Femur (tissue), 1 donor: ENCODE measurements at places on chromosomes 6 and 20.

DNA sequence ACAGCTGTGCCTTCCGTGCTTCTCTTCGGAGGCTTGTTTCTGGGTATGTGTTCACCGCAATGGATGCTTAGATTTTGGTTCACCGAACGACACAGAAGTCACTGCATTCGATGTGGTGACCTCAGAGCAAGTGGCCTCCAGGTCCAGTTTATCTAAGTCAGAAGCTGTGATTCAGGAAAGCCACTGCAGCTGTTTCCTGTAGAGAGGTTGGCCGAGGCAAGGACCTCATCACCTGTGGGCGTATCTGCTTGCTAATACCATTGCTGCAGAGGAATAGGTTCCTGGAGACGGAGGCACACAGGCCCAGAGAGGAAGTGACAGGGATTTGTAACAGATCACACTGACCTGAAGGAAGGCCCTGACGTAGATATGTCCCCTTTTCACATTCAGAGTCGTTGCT lies 82.7 kb downstream of the FARS2 start:
- DNase-seq = no peak

DNA sequence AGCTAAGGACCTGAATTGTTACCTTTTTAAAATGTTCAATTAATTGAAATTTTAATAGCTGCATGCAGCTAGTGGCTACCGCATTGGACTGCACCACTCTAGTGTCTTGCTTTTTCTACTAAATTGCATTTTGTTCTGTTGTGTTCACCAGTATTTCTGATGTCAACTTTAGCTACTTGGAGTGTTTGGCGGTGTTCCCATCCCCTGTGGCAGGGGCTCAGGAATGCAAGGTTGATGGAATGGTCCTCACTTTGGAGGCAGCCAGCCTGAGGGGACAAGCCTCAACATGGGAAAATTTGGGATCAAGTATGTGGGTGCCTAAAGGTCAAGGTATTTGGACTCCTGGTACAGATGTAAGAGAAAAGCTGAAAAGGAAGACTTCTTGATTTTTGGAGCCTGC lies 230.1 kb upstream of the PRND start:
- DNase-seq = no peak

GRCh38 chr6:138493413-138493812 lies 5.9 kb downstream of the NHSL1 start:
- DNase-seq = peak; percentile 73

DNA sequence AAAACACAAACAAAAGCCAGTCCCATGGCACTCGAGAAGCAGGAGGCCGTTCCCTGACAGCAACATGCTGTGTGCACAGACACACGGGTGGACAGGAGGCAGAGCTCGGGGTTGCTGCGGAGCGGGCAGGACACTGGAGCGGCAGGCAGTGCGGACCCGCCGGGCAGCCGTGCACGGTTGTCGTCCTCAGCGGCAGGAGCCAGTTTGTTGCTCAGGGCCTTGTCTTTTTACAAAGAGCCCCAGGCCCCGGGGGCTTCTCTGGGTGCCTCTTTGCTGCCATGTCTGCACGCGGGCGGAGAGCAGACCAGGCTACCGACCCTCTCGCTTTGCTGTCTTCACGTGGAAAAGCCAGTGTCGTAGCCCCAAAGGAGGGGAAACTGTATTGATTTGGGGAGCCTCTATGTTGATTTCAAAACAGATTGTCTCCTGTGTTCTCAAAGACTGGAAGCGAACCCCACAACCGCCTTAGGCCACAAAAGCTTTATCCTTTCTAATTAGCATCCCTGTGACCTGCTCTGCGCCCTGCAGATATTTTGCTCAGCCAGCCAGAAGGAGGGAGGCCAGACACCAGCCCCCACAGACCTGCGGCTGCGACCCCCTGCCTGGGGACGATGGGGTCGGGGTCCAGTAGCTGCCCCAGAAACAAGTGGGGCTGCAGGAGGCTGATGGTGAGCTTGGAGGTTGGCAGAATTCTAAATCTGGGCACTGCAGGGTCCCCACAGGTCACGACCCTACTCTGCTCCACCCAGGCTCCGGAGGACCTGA lies 50.2 kb downstream of the ERMARD start:
- DNase-seq = no peak

GRCh38 chr6:150016324-150017185 lies 8.8 kb downstream of the RAET1L start:
- peak; percentile 64 for DNase-seq

GRCh38 chr6:163487606-163488005 lies 73.1 kb downstream of the QKI start:
- DNase-seq = no peak

DNA sequence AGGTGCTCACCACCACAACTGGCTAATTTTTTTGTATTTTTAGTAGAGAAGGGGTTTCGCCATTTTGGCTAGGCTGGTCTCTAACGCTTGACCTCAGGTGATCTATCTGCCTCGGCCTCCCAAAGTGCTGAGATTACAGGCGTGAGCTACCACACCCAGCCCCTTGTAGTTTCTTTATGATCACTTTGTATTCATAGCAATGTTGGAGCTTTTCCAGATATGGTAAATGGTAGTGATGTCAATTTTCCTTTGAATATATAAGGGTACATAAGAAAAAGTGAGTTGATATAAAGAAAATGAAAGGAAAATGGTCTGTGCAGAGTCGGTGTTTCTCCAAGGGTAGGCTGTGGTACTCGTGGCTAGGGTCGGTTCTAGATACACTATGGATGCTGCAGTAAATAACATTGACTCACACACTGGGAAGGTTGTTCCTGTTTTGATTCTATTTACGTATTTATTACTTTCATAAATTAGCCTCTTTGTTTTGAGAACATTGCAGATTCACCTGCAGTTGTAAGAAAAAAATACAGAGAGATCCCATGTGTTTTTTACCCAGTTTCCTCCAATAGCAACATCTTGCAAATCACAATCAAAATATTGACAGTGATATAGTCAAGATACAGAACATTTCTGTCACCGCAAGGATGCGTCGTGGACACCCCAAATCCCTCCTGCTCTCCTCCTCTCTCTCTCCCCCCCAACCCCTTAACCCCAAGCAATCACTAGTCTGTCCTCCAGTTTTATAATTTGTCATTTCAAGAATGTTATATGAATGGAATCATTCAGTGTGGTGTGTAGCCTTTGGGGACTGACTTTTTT lies 2.5 kb downstream of the ZNF831 start:
- no peak for DNase-seq

DNA sequence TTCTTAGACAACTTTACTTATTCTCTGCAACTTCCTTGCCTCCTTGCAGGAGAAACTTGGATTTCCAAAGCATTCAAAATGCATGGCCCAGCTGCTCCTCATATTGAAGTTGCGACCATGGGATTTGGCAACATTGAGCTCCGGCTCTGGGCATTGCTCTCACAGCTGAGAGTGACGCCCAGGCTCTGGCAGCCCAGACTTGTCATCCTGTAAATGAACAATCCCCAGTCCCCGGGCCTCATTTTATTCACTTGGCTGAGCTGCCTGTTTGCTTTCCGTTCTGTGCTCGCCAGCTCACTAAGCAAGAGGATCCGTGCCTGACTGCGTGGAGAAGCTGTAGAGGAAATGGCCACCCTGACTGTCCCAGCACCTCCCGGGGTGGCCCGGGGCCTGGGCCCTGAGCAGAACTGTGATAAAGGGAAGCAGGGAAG lies 119.5 kb upstream of the CD93 start:
- peak; percentile 91 for DNase-seq

DNA sequence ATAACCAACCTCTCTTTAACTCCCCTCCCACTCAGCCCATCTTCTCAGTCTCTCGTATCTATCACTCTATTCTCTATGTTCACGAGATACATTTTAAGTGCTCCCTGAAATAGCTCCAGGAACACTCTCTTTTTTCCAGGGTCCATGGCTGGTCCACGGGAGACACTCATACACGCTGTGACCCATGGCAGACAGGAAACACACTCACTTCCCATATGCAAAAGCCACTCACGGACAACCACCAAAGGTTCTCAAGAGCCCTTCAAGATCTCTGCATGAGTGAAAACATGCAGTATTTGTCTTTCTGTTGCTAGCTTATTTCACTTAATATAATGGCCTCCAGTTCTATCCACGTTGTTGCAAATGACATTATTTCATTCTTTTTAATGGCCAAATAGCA lies 71.4 kb upstream of the PCSK2 start:
- no peak for DNase-seq

DNA sequence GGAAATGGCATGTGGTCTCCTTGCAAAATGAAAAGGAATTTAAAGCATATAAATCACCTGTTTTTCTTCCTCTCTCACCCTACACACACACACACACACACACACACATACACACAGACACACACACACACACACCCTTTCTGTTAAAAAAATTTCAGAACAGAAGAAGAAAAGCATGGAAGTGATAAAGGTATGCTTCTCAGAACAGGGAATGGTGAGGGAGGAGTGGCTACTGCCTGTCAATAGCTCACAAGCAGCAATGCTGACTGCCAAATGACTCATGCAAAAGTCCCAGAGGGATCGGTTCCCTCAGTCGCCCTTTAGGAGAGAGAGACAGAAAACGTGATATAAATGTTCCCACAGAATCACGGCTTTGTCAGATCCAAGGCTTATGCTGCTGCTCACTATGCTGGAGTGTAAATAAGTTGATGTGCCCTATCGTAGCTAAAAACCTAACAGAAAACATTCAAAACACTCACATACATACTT lies 102.6 kb downstream of the IBTK start:
- peak; percentile 62 for DNase-seq

GRCh38 chr6:34036357-34037069 lies 109.4 kb downstream of the GRM4 start:
- DNase-seq = no peak

- DNase-seq = no peak
These were observed 375 bp upstream of the TMEM14C start for GRCh38 chr6:10722570-10722819.

- no peak for DNase-seq
These were observed 522.9 kb upstream of the SOX4 start for GRCh38 chr6:21070620-21071019.

GRCh38 chr6:142942805-142943227 lies 2.2 kb downstream of the HIVEP2 start:
- DNase-seq = no peak

DNA sequence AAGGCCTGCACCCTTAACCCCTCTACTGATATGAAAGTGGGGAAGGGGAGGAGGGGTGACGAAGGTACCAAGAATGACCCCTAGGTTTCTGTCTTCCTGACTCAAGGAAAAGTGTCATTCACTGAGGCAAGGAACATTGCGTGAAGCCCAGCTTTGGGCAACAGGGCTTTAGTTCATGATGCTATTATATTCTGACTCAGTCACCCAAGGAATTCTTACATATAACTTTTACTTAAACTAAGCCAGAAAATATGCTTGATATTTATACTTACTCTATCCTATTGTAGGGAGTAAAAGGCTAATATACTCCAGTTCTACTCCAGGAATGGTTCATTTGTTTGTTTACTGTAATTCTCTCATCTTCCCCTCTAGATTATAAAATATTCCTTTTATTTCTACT lies 60.5 kb downstream of the DOP1A start:
- DNase-seq = no peak

- DNase-seq = no peak
These were observed 15.8 kb upstream of the MAP7 start for GRCh38 chr6:136566007-136566487.

GRCh38 chr20:49483696-49484123 lies 1.2 kb upstream of the KCNB1 start:
- no peak for DNase-seq

- DNase-seq = no peak
These were observed 109.0 kb downstream of the RALGAPA2 start for GRCh38 chr20:20603339-20603990.

DNA sequence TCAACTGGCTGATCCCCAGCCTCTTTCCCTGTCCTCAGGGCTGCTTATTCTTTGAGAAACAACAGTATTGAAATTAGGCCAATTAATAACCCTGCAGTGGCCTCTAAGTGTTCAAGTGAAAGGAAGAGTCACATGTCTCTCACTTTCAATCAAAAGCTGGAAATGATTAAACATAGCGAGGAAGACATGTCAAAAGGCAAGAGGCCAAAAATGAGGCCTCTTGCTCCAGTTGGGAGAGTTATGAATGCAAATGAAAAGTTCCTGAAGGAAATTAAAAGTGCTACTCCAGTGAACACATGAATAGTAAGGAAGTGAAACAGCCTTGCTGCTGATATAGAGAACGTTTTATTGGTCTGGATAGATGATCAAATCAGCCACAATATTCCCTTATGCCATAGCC lies 131.5 kb downstream of the MACROD2 start:
- no peak for DNase-seq

GRCh38 chr6:137122612-137123011 lies 50.8 kb downstream of the IL22RA2 start:
- DNase-seq = no peak

GRCh38 chr20:37954190-37954589 lies 51.3 kb downstream of the VSTM2L start:
- no peak for DNase-seq

DNA sequence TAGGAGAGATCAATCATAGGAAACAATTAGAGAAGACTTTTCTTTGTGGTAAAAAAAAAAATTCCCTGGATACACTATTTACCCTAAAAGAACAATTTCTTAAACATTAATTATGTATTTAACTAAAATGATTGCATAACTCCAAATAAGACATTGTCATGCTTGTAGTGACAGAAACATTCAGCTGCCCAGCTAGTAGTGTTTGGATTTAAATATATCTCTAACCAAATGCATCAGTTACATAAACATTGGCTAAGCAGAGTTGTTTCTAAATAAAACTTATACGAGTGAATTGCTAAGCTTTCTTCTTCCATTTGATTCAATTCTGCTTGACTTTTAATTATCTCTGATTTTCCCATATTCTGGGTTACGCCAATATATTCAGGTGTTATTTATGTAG lies 23.7 kb downstream of the MLIP start:
- no peak for DNase-seq

- peak; percentile 58 for DNase-seq
These were observed 296.2 kb downstream of the RIMS1 start for GRCh38 chr6:72182337-72183246.

- DNase-seq = no peak
These were observed 137.0 kb downstream of the KHDC1L start for GRCh38 chr6:73088138-73088813.

- no peak for DNase-seq
These were observed 9.8 kb downstream of the FAM83D start for GRCh38 chr20:38935967-38936407.

- no peak for DNase-seq
These were observed 322.8 kb upstream of the NT5E start for GRCh38 chr6:85127168-85127498.

DNA sequence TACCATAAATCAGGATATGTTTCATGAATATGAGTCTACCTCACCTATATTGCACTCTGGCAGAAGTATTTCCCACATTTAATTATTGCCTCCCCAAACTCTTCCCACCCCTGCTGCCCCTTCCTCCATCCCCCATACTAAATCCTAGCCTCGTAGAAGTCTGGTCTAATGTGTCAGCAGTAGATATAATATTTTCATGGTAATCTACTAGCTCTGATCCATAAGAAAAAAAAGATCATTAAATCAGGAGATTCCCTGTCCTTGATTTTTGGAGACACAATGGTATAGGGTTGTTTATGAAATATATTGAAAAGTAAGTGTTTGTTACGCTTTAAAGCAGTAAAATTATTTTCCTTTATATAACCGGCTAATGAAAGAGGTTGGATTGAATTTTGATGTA lies 6.4 kb downstream of the EDN1 start:
- no peak for DNase-seq

GRCh38 chr6:56501993-56502392 lies 140.7 kb downstream of the DST start:
- no peak for DNase-seq

GRCh38 chr6:168662301-168662936 lies 221.4 kb downstream of the SMOC2 start:
- DNase-seq = no peak

GRCh38 chr20:49457444-49457843 lies 25.0 kb downstream of the KCNB1 start:
- DNase-seq = no peak

- peak; percentile 38 for DNase-seq
These were observed 31.9 kb downstream of the NTSR1 start for GRCh38 chr20:62740286-62741141.
